Fibroblast of skin of scalp (primary cell): ENCODE measurements at places on chromosomes 1 and 21.

- DNase-seq: no peak
Measured at GRCh38 chr1:166365081-166365480, 198.3 kb upstream of the FAM78B start.

- DNase-seq: no peak
Measured at GRCh38 chr21:45496151-45496967, 45.9 kb downstream of the SLC19A1 start.

DNA sequence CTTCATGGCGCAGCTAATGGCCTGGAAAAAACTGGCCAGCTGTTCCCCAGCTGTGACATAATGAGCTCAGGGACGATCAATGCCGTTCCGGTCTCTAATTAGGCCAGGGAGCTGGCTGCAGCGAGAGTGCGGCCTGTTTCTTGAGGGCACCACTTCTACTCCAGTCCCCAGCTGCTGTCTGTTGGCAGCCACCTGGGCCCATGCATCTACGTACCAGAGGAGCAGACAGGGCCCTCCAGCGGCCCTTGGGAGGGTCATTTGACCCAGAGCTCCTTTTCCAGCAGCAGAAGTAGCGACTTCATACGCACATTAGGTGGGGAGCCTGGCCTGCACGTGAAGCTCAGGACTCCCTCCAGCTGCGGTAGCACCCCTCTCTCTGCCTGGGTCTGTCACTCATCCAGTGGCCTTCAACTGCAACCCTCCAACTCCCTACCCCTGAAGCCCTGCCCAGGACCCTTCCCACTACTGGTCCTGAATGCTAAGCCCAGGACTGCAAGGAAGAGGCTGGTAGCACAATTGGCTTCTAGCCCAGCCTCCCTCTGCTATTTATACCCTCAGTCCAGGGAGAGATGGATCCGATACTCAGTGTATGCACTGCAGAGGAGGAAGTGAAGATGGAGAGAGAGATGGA, 9.1 kb upstream of the GPR61 start:
- no peak for DNase-seq

- DNase-seq: peak; percentile 75
Measured at GRCh38 chr1:156726549-156727226, 1.6 kb upstream of the METTL25B start.

DNA sequence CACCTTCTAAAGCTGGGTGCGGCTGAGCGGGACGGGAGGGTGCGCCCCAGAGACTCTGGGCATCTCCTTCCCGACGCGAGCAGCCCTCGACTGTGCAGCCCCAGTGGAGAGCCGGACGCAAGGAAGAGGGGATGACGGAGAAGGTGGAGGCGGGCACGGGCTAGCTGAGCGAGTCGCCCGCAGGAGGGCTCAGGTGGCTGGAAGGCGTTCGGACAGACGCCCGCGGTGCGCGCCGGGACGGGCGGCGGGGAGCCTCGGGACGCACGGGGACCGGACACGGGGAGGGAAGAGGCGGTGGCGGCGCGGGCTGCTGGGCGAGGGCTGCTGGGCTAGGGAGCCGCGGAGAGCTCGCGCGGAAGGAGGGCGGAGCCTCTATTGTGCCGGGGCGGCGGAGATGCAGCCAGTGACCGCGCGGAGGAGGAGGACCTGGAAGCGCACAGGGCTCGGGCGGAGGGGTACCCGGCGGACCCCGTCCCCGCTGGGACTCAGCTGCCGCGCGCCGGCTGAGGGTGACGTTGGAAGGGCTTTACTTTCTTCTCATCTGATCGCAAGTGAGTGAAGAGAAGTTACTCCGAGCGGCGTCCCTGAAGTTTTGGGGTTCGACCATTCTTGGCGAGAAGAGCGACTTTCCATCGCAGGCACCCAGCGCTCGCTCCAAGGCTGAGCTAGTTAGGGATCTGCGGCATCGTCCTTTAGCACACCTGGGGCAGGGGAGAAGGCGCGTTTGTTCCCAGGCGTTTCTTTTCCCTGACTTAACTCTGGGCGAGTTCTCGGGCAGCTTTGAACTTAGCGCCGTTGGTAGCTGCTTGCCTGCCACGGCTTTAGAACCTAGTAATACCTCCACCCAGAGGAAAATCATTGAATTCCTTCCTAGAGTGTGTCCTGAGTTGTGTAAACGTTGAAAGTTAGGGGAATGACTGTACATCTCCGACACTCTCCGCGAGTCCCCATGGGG, at the start of gene OLFML2B:
OLFML2B (minus strand) TSS at position 323 of the 955 bp plus-strand sequence. CDS start 439 bp downstream, outside the sequence.
- peak; percentile 91 for DNase-seq

GRCh38 chr1:57340334-57341070, 83.4 kb downstream of the DAB1 start:
- DNase-seq: no peak

DNA sequence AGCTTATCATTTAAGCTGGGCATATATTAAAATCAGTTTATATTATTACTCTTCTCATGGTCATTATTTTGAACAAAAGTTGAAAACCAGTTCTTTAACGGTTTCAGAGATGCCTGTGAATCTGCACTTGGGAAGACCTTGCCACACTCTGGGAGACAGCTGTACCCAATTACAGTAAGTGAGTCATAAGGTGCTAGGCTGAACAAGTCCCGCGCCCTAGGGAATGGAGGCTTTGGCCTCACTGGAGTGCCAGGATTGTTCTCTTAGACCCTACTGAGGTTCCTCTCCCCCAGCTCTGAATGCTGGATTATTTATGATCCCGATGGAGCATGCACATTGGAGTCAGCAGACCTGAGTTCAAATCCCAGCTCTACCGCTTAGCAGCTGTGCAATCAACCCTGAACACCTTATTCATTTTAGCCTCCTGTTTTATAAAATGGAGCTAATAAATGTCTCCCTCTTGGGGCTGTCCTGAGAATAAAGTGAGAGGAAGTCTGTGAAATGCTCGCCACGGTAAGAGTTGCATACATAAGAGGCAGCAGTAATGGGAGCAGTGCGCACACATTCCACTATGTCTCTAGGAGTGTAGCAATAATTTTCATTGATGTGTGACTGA, 266.2 kb downstream of the FOXD2 start:
- peak; percentile 88 for DNase-seq

GRCh38 chr1:153549741-153550397, 811 bp upstream of the S100A3 start:
- DNase-seq: no peak

DNA sequence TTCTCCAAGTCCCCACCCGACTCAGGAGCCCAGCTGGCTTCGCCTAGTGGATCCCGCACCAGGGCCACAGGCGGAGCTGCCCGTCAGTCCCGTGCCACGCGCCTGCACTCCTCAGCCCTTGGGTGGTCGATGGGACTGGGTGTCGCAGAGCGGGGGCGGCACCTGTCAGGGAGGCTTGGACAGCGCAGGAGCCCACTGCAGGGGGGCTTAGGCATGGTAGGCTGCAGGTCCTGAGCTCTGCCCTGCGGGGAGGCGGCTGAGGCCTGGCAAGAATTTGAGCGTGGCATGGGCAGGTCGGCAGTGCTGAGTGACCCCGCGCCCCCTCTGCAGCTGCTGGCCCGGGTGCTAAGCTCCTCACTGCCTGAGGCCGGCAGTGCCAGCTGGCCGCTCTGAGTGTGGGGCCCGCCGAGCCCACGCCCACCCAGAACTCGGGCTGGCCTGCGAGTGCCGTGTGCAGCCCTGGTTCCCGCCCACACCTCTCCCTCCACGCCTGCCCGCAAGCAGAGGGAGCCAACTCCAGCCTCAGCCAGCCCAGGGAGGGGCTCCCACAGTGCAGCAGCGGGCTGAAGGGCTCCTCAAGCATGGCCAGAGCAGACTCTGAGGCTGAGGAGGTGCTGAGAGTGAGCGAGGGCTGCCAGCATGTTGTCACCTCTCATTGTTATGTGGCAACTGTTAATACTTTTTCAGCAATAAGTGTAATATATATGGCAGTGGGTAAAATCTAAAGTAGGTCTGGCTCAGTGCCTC, 548.4 kb upstream of the BRINP3 start:
- no peak for DNase-seq

DNA sequence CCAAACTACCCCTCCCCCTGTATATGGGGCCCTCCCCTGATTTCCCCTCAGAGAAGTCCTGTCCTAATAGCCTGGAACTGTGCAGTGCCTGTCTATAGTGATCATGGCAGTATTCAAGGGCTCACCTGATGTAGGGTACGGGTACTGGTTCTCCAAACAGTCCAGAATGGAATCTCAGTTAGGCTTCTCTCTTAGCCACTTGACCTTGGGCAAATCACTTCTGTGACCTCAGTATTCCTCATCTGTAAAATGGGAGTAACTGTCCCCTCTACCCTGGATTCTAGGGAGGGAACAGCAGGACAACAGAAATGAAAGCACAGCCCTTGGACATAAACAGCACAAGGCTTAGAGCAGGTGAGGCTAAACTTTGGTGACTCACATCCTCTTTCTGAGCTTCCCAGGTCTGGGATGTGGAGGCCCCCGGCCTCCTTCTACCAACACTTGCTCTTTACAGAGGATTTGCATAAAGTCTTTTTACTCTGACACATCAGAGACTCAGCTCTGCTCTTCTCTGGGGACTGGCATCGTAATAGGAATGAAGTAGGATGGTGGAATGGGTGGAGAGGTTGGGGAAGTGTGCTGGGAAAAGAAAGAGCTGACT, 20.0 kb upstream of the PDZK1IP1 start:
- no peak for DNase-seq

DNA sequence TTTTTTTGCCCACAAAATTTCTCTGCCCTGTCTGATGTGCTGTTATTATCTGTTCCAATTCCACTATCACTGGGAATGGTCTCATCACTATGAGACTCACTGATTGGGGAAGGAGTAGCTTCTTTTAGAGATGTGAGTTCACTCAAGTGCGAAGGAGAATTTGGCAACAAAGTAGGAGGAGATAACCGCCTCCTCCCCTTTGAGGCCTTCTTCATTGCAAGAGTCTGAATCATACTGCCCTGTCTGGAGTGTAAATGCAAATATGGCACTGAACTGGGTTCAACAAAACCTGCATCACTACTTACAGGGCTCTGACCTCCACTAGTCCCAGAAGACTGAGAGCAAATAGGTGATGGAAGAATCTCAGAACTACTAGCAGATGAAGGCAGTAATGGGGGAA, 83.4 kb downstream of the ASH1L start:
- peak; percentile 73 for DNase-seq

- DNase-seq: peak; percentile 65
Measured at GRCh38 chr1:62131093-62131725, 63.4 kb upstream of the L1TD1 start.

GRCh38 chr1:1222575-1223225, 8.7 kb upstream of the TNFRSF4 start:
- DNase-seq: no peak
